ENCODE measurements at places on chromosomes 16 and 17.

DNA sequence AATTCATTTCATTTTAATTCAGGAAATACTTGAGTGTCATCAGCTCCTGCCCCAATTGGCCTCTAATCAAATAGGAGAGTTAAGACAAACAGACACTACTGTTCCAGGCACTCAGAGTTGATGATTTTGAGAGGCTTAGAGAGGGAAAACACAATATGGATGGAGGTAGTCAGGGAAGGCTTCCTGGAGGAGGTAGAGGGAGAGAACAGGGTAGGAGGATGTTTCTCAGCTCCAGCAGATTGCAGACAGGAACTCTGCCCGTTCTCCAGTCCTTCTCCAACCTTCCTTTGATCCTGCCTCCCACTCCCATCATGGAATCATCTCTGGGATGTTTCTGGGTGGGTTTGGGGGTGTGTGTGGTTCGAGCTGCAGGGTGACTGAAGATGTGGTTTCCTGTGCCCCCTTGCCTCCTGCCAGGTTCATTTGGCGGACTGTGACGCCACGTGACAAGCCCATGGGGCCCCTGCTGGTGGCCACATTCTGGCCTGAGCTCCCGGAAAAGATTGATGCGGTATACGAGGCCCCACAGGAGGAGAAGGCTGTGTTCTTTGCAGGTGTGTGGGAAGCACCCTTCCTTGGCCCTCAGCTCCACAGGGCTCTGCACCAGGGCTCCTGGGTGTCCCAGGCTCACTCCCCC is 12.2 kb upstream of the LPCAT2 start:
- no peak for DNase-seq

- no peak for DNase-seq
These were observed 394.7 kb downstream of the SOX9 start for GRCh38 chr17:72515291-72516065.

- DNase-seq = peak; percentile 91
These were observed 22.4 kb upstream of the CRYM start for GRCh38 chr16:21300309-21301167.

- DNase-seq = no peak
These were observed 1.2 kb upstream of the CYB5B start for GRCh38 chr16:69423189-69423588.
